Activated naive CD8-positive, alpha-beta T cell treated with anti-CD3 and anti-CD28 coated beads, Interleukin-2, amount 50 U/mL, for 16 hours (primary cell): ENCODE measurements at places on chromosomes 16 and 17.

DNA sequence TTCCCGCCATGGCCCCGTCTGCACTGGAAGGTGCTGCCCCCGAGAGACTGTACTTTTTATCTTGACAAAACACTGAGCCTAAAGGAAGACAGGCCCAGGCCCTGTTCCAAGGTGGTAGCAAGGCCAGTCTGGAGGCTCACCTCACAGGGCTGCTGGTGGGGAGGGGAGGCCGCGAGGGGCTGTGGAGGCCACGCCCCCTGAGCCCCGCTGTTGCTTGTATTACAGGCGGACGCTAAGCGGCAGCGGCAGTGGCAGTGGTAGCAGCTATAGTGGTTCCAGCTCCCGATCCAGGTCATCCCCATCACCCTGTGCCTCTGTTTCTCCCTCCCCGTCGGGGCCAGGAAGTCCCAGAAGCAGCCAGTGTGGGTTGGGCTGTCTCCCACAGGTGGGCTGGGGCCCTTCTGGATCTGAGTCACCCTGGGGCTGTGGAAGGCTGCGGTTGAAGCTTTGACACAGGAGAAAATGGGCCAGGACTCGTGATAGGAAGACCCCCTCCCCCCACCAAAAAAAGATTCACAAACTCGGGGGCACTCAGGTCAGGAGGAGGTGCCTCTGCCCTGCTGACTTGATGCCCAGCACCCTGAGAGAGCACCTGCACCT lies 13.3 kb upstream of the IL17C start:
- no peak for DNase-seq

DNA sequence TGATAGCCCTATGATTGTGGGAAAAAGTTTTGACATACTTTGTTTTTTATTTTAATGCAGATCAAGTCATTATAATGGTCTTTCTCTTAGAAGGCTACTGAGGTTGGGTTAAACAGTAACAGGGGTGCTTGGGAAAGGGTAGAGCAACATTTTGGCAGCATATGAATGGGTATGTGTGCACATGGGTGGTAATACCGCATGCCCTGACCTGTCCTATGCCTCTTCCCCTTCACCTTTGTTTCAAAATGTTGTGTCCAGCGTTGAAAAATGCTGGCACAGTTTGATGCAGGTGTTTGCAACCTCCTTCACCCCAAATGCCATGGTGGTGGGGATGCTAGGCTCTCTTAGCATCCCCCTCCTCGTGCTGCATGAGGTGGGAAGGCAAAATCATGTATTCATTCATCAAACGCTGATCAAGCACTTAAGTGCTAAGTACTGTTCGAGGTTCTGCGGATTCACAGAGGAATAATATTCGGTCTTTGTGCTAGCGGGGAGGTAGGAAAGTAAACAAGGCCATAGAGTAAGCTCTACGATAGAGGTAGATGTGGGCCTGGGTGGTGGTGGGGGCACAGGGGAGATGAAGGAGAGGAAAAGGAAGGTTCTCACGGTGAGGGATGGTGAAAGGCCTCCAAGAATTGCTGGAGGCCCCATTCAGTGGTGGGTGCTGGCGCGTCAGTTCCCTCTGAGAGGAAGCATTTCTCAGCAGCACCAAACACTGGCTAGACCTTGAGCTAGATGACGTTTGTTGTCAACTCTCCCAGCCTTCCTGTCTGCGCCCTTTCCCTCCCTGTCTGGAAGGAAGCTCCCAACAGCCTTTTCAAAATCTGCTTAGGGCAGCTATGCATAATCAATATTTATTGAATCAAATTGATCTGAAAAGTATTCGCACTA lies 13.3 kb upstream of the MARCHF10 start:
- no peak for DNase-seq

DNA sequence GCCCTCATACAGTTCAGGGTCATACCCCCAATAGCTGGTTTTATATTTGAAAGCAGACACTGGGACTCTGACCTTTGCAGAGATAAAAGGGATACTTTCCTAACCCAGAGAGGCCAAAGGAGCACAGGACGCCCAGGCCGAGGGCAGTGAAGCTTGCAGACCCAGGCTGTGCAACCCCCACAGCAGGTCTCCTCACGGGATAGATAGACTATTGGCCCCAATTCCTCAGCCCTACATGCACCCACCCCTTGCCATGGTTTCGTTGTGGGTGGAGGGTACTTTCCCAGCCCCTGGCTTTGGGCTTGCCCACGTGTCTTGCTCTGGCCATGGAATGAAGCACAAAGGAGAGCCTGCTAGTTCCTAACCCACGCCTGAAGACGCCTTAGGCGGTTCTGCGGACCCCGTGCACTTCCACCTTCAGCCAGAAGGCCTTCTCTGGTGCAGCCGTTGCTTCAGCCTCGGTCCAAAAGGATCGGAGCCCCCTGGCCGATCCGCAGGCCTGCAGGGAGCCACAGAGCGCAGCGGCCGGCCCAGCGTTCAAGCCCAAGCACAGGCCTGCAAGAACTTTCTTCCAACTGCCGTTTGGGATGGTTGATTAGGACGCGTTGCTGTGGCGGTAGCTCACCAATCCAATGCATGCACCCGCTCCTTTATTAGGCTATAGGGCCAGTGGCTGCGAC lies 9.8 kb upstream of the BRCA1 start:
- no peak for DNase-seq

DNA sequence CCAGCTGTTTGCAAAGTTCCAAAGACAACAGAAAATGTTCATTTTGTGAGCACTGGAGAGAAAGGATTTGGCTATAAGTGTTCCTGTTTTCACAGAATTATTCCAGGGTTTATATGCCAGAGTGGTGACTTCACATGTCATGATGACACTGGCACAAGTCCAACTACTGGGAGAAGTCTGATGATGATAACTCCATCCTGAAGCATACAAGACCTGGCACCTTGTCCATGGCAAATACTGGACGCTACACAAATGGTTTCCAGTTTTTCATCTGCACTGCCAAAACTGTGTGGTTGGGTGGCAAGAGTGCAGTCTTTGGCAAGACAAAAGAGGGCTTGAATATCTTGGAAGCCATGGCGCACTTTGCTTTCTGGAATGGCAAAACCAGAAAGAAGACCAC lies 385.0 kb downstream of the CDH11 start:
- no peak for DNase-seq

DNA sequence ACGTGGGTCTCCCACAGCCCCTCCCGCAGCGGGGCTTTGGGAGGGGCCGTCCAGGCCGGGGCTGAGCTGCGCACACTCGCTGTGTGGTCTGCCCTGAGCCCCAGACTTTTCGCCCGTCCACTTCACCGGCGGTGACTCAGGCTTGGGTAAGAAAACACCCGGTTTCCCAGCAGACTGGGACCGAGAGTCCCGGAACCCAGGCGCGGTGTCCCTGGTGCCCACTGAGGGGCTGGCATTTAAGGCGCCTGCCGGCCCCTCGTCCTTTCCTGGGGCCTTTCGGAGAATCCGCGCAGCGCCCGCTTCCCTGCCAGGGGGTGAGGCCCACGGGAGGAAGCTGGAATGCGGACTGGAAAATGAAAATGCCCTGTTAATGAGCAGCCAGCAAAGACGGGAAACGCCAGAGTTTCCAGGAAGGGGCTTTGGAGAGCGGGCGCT lies 100.3 kb downstream of the C16orf95 start:
- DNase-seq, result no peak

GRCh38 chr17:27269201-27269600 lies 24.7 kb upstream of the WSB1 start:
- no peak for DNase-seq

DNA sequence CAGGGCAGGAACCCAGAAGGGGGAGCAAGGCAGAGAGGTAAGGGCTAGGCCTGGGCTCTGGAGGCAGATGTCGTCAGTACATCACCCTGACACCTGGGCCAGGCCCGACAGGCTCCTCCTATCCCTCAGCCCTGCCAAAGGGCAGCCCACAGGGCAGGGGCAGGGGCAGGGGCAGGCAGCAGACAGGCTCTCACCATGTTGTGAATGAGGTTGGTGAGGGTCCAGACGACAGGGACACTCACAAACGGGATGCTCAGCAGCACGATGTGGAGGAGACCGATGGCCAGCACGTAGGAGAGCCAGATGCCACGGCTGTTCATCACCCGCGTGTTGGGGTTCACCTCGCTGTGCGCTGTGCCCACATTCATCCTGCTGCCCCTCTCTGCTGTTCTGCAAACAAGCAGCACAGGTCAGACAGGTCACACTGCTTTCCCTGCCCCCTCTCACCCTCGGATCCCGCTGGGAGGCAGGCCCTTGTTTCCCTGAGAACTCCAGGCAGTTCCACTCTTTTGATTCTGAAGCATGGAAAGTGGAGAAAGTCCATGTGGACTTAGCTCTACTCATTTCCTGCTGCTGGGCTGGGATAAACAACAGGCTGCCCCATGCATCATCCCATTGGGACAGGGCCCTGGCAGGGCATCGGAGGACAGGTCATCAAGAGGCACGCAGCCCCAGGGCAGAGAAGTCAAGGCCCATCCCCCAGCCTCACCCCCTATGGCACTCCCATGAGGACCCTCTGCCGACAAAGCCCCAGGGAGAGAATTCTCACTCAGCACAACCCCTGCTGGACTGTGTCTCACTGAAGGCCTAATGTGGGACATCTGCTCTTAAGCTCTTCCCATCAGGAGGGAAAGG lies 3.3 kb downstream of the ORMDL3 start:
- DNase-seq, result no peak

GRCh38 chr16:77277141-77277540 lies 77.9 kb downstream of the SYCE1L start:
- no peak for DNase-seq

DNA sequence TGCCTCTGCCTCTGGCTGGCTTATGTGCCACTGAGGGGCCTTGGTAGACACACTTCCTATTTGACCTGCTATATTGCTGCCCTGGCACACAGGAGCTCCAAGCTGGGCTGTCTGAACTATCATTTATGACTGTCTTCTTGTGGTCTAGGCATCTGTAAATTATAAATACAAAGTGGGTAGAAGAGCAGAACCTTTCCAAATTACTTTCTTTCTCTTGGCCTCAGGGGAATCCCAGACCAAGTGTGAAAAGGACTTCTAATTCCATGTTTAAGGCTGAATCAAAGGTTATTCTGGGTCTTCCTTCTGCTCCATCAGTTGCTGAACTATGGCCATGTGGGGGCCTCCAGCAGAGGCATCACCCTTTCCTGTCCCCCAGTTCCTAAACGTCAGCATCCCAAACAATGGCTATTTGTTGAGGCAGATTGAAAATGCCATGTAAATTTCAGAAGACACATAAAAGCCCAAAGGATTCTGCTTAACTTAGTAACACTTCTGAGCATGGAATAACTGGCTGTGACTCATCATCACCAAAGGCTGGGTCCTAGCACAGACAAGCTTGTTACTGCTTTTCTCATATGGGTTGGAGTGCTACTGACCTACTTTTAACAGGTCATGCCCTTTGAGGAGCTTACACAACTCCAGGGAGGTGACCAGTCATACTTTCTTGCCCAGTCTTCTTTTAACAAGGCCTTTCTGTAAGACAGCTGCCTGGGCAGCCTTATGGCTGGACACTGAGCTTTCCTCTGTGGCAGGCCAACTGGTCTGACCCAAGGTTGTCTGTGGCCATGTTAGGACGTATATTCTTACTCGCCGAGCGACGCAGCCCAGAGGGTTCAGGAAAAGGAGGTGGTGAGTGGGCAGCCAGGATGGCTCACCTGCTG lies 154.8 kb downstream of the VPS53 start:
- DNase-seq, result no peak

GRCh38 chr16:27720731-27721530 lies 171.0 kb downstream of the KATNIP start:
- DNase-seq, result no peak

GRCh38 chr16:18969855-18970240 lies 13.9 kb upstream of the TMC7 start:
- DNase-seq, result no peak

GRCh38 chr17:17684906-17685774 lies 3.9 kb downstream of the RAI1 start:
- DNase-seq, result no peak

DNA sequence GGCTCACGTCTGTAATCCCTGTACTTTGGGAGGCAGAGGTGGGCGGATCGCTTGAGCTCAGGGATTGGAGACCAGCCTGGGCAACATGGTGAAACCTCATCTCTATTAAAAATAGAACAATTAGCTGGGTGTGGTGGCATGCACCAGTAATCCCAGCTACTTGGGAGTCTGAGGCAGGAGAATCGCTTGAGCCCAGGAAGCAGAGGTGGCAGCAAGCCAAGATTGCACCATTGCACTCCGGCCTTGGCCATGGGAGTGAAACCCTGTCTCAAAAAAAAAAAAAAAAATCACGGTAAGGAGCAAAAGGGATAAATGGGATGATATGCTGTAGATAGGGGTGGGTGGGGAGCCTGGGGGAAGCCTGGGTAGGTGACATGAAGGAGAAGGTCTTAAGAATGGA lies 20.4 kb upstream of the TMEM98 start:
- no peak for DNase-seq

DNA sequence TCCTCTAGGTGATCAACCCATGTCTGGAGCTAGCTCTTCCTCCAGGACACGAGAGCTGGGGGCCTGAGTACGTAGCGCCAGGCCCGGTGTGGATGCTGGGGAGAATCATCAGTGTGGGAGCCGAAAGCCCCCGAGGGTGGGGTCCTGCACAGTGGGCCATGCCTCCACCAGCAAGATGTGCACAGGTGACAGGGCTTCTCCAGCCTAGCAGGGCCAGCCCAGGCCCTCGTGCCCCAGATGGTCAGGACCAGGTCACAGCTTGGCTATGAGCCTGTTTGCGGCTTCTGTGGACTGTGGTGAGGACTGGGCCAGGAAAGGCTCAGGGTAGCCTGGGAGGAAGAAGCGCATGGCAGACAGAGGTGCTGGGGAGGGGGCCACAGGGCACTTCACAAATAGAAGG lies 7.8 kb downstream of the MPG start:
- no peak for DNase-seq

- DNase-seq, result no peak
These were observed 11.0 kb downstream of the CAVIN1 start for GRCh38 chr17:42411905-42412679.

- no peak for DNase-seq
These were observed 6.0 kb upstream of the TNFRSF13B start for GRCh38 chr17:16977932-16978331.
